ENCODE measurements at places on chromosomes 4 and X.

- no peak for DNase-seq
These were observed 192.4 kb upstream of the AR start for GRCh38 chrX:67351411-67351810.

GRCh38 chr4:140046543-140046942 lies 107.4 kb downstream of the MAML3 start:
- no peak for DNase-seq

DNA sequence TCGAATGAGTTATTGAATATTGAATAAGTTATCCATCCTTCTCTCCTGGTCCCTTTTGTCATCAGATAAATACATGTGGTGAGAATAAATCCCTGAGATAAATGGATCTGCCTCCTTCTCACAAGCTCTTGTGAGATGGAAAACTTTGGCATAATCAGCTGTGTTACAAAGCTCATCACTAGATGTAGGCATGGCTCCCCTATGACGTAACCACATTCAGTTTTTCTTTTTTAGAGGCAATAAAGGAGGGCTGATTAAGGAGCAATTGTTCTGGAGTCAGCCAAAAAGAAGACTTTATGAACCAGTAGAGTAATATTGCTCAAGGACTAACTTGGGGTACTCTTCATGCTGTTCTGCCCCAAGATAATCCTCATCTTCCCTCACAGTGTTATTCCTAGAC lies 90.5 kb upstream of the GATB start:
- no peak for DNase-seq

DNA sequence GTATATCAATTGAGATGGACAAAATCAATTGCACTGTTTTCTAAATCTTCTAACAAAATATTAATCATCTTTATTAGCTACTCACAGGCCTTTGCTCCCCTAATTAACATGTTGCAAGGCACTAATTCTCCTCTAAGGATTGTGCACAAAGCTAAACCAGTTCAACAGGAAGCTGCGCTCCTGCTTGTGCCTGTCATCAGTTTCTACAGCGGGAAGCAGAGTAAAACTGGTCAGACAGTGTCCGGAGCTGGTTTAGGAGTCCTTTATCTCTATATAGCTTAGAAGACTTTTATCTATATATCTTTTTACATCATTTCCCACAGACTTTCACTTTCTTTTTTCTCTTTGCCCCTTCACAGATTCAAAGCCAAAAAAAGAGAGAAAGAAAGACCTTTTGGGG lies 79.1 kb downstream of the ELOVL6 start:
- DNase-seq, result no peak

GRCh38 chr4:7828011-7828720 lies 111.5 kb downstream of the AFAP1 start:
- no peak for DNase-seq

Measured in stimulated activated CD4-positive, alpha-beta T cell treated with anti-CD3 and anti-CD28 coated beads, TNF-alpha, amount 100 ng/mL, for 24 hours (primary cell).